Activated T-cell treated with anti-CD3 and anti-CD28 coated beads for 48 hours (primary cell): ENCODE measurements at places on chromosomes 13 and 19.

DNA sequence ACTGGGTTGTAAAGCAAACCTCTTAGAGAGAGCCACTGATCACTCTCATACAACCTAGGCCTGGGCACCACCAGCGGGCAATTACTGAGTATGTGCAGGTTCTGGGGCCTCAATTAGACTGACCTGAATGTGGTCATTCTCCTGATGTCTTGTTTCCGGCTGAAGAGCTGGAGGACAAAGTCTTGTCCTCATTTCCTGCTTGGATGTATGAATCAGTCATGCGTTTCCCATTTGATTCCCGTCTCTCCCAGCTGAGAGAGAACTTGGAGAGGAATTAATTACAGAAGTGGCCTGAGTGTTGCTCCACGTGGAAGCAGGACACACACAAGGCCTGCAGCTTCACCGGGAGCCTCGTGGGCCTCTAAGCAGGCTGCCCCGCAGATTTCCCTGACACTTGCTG, 799.3 kb upstream of the ARGLU1 start:
- no peak for DNase-seq

GRCh38 chr13:34031610-34032009, 213.7 kb downstream of the RFC3 start:
- no peak for DNase-seq

DNA sequence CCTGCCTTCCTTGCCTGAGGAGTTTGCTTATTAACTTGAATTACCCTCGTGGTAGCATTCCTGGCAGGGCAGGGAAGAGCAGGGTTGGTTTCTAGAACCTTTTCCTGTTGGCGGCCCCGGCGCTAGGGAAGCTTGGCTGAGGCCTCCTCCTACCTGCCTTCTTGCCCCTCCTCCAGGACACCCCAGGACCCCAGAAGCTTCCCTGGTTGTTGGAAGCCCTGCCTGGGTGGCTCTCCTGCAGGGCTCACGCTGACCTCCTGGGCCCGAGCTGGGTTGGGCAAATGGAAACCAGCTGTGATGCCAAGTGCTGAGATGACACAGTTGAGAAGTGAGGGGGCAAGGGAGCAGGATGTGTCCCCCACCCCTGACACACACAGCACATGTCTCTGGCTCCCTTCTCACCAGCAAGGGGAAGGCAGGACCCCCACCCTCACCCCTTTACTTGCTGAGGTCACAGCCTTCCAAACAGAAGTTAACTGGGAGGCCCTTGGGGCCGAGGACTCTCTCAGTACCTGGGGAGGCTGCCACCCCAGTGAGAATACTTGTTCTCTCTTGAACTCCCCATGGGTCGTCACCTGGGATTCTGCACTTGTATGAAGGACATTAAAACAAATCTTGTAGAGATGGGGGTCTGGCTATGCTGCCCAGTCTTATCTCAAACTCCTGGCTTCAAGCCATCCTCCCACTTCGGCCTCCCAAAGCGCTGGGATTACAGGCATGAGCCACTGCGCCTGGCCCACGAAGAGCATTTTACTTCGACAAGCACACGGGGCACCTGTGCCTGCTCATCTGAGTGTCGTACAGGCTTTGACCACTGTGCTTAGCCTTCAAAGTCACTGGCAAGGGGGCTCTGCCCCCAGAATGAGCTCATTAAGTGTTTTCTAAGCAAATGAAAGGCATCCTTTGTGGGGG, 10.5 kb downstream of the CEBPA start:
- no peak for DNase-seq

DNA sequence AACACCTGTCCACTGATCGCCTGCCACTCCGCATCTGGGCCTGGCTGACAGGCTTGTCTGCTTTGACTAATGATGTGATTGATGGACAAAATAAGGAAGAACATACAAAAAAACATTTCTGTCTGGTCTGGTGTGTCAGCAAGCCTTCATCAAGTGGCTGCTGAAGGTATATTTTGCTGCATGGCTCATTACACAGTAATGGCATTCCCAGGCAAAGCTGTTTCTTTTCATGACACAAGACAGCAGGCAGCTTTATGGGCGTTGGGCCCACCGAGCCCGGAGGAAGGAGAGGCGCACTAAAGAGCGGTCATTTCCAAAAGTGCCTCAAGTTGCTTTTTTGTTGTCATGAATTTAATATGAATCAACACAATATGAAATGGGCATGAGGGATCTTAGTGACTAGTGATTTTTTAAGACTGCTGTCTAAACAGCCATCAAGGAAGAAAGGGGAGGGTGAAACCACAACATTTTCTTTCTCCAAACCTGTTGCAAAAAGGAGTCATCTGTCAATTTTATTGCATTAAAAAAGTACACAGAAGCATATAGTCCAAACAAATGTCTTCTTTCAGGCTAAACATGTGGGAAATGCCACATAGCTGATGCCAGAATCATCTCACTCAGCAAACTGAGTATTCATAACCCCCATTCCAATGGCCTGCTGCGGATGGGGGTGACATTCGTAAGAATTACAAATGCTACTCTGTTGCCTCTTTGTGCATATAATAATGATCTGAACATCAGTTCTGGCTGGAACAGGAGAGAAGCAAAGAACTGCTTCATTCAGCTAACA, 476.6 kb downstream of the ZNF536 start:
- DNase-seq = no peak

DNA sequence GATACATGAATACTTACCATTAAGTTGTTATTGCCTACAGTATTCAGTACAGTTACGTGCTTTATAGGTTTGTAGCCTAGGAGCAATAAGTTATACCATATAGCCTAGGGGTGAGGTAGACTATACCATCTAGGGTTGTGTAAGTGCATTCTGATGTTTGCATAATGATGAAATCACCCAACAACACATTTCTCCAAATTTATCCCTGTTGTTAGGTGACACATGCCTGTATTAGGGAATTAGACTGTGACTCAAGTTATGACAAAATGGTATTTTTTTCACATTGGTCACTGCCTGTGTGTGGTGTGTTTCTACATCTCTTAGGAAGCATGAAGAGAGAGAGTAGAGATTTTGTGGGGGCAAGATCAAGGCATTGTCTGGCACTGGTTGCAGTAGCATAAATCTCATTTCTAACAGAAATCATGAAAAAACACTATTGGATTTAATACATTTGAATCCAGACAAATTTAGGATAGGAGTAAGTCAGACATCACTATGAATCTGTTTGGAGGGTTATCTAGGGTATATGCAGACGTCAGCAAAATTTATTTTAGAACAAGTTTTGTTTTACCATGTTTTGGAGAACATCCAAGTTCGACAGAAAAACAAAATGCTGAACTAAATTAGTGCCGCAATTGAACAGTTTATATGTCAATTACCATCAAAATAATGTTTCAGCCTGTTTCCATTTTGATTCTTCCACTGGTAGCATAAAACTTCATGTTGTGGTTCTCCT, 332.1 kb downstream of the LMO7 start:
- DNase-seq = no peak

- DNase-seq = no peak
Observed at GRCh38 chr13:97544031-97544765, 110.2 kb downstream of the RAP2A start.

DNA sequence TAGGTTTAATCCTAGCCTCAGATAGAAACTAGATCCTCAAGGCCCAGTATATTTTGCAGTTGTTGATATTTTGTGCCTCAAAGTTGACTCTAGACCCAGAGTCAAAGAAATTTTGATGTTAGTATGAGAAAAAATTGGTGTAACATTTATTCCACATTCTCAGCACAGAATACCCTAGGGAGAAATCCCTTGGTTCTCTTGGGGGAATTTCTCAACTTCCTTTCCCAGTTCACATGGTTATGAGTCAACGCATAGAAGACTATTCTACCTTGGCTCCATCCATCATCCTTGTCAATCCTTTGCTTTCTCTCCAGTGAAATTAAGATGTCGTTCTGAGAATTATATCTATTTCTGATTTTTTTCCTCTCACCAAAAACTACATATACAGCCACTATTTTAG, 145.3 kb downstream of the POSTN start:
- no peak for DNase-seq

GRCh38 chr13:71291842-71292146, 575.2 kb downstream of the DACH1 start:
- no peak for DNase-seq

GRCh38 chr13:77095288-77095687, 68.3 kb upstream of the FBXL3 start:
- DNase-seq = no peak

DNA sequence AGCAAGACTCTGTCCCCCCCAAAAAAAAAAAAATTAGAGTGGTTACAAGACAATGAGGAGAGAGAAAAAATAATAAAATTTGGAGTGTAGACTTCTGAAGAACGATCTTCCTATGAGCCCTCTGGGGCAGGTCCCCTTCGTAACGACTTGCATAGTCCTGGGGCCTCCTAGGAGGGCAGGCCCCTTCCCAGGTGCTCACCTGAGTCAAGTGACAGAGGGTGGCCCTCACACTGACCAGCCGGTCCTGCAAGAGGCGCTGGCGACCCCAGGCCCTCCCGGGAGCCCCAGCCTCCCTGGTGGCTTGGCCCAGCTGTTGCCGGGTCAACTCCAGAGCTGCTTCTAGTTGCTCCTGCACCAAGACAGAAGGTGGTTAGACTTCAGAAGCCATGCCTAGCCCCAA, 14.9 kb downstream of the PLEKHA4 start:
- DNase-seq = no peak

GRCh38 chr13:33392794-33393405, 107.3 kb upstream of the STARD13 start:
- DNase-seq = no peak

DNA sequence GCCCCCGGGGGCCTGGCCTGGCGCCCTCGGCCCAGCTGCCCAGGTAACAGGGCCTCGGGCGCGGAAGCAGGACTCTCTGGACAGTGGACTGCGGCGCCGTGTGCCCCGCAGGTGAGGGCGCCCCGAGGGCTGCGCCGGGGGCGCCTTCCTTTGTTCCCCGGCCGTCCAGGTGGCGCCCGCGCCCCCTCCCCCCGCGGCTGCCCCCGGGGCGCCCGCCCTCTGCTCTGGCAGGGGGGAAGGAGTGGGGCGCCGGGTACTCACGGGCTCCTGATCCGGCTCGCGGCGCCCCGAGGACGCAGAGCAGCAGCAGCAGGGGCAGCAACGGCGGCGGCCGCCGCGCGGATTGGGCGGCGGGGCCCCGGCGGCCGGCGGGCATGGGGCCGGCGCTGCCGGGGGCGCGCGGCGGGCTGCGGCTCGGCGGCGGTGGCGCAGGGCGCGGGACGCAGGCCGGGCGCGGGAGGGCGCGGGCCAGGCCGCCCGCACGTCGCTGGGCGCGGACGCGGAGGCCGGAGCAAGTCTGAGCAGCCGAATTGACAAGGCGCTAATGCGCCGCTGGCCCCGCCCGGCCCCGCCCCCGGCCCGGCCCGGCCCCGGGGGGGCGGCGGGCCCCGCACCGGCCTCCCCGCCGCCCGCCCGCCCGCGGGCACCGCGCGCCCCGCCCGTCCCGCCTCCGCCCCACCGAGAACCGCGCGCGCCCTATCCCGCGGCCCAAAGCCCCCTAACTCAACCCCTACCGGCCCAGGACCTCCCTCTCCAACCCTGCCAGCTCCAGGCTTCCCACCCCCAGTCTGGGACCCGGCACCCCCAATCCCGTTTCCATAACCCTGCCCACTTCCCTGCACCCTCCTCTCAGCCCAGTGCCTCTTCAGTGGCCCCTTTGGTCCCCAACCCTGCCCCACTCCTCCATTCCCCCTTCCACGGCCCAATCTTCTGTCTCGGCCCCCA, at the start of gene CRLF1:
Gene CRLF1, minus strand, starts transcription at position 519 of the 945 bp plus-strand sequence. Its CDS starts 143 bp downstream, at position 376.
- no peak for DNase-seq

GRCh38 chr19:56133858-56134653, 7.0 kb upstream of the ZNF444 start:
- no peak for DNase-seq

DNA sequence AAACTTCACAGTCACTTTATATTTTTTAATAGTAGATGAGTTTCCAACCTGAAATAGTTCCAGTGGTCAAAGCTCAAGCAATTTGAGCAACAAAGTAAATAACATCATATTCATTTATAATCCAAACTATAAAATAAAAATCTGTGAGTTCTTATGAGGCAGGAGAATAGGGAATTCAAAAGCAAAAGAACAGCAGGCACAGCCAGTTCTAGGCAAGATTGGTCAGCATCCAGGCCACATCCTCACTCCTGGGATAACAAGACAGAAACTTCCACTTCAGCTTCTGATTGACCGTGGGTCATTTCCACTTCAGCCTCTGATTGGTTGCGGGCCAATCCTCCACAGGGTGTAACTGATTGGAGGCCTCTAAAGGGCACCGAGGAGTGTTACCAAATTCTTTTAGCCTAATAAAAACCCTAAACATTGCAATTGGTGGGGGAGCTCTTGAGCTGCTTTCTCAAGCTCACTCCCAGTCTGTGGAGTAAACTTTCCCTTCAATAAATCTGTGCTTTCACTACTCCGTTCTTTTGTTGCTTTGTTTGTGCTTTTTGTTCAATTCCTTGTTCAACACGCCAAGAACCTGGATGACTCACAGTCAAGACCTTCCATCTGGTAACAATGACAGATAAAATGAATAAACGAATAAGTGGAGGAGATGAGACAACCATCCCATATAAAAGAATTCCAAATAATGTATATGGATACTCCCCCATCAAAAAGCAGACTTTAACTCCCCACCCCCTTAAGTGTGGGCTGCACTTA, 42.6 kb upstream of the AMER2 start:
- no peak for DNase-seq

DNA sequence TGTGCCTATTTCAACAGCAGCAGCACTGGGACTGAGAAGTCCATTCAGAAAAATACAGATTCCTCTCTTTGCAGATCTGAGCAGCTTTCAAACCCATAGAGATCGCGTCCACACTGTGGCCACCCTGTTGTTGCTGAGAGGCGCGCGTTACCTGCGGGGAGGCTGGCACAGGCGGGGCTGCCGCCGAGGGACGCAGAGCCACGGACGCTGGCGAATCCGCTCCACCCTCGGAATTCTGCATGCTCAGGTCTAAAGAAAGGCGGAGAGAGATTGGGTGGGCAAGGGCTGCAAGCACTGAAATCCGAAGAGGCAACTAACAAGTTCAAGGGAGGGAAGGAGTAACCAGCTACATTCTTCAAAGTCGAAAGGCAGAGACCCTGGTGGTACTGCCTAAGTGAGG, 63.0 kb downstream of the RFX2 start:
- no peak for DNase-seq

GRCh38 chr13:100954430-100955305, 280.1 kb upstream of the TMTC4 start:
- DNase-seq = no peak

- DNase-seq = no peak
Observed at GRCh38 chr13:101596803-101597202, 144.3 kb downstream of the ITGBL1 start.

GRCh38 chr19:53193535-53194222, 521 bp upstream of the ZNF665 start:
- DNase-seq = no peak
